ENCODE measurements at places on chromosomes 13 and 19.

- DNase-seq, result no peak
These were observed 6.5 kb downstream of the SOX1 start for GRCh38 chr13:112073245-112074138.

DNA sequence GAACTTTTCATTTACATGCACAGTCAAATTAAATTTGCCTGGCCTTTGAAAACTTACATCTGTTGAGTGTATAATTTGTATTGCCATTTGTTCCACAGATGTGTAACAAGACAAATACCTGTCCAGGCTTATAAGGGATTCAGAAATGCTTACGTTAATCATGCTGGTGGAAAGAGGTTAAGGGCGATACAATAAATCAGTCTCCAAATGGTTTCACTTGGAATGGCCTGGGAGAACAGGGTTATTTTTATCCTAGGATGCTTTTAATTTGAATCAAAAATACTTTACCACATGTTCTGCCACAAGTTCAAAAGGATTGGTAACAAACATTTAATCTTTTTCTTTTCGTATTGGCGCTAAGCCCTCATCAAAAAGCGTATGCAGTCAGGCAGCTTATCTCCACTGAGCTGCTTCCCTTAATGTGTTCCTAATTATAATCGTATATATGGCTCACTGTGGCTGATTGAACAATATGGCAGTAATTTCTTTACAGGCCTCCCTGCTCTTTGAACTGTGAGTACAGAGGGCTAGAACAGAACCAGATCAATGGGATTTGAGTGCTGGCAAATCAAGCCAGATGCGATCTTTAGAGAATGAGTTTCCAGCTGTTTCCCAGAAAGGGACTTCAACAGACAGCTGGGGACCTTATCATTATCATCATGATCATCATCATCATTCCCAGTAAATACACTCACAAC lies 425.7 kb downstream of the SPRY2 start:
- DNase-seq, result no peak

DNA sequence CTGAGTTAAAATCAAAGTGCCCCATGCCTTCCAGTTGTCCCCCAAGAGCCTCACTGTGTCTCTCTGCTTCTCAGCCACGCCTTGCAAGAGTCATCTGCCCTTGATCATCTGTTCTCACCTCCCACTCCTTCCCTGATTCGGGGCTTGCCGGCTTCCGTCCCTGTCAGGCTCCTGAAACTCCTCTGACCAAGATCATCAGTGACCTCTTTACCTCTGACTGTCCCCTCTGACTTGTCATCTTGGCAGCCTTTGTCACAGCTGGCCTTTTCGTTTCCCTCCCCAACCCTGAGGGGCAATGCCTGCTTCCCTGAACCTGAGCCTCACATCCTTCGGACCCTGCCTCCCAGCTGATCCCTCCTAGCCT lies 66.3 kb downstream of the MAP4K1 start:
- DNase-seq, result peak; percentile 21

DNA sequence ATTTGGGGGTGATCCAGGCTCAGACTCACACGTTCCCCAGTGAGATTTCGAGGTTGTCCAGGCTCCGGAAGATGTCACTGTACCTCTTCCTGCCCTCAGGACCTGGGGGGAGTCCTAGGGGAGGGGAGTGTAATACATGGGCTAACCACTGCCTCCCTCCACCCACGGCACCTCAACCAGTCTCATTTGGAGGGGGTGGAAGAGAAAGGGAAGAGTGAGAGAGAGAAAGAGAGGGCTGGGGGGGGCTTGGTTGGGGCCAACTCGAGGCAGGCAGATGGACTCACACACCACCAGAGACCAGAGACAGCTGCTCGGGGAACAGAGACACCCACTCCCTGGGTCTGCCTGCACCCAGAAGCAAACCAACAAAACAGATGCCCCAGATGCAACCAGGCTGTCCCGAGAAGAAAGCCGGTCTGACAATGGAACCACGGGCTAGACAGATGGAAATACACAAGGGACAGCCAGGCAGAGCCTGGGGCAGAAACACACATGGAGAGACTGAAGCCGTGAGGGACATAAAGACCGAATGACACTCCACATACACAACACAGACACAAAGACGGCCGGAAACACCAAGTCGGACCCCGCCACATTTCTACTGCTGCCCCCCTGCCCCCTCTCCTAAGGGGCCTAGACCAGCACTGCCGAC lies 825 bp downstream of the GMIP start:
- DNase-seq, result peak; percentile 74

DNA sequence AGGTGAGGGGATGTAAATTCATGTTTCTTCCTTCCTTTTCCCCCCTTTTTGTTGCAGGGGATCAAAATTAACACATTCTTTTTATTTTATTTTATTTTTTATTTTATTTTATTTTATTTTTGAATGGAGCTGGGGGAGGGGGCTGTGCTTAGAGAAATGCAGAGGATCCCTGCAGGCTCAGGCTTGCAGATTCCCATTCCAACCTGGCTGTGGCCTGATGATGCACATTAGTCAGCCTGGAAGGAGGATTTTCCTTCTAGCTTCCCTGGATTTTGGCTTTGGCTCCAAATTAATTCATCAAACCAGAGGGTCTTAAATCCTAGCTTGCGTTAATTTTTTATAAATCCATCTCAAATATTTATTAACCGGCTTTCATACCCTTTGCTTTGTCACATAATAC lies 67.0 kb downstream of the FREM2 start:
- DNase-seq, result no peak

- peak; percentile 4 for DNase-seq
These were observed 250.3 kb upstream of the ATXN8OS start for GRCh38 chr13:69857183-69857821.

- no peak for DNase-seq
These were observed 278.0 kb downstream of the DACH1 start for GRCh38 chr13:71589032-71589431.

DNA sequence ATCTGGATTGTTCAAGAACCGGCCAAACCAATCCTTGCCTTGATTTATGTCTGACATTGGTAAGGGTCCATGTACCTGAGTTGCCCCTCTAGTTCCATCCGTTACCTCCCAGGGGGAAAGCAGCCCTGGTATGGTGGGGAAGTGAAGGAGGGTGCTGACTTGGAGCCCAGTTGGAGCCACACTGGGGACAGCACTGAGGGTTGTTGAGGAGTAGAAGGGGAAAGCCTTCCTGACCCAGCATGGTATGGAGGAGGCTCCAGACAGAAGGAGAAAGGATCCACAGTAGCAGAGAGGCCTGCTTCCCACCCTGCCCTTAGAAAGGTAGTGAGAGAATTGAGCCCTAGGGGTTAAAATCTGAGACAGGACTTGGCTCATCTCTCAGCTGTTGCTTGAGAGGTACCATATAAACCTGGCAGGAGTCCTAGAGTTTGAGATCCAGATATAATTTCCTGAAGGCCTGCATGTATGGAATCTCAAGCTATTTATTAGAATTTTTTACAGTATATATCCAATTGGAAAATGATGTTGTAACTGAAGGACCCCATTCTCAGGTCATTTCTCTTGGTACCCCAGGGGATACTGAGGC lies 16.7 kb upstream of the FCGBP start:
- DNase-seq, result no peak

DNA sequence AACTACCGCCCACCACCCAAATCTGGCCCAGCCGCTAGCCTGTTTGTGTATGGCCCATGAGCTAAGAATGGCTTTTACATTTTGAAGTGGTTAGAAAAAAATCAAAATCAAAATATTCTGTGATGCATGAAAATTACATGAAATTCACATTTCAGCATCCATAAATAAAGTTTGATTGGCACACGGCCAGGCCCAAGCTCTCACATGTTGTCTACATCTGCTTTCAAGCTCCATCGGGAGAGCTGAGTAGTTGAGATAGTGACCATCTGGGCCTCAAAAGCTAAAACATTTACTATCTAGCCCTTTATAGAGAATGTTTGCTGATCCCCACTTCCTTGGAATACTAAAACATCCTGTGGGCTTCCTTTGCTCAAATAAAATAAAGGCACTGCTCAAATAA lies 14.5 kb downstream of the RFX2 start:
- no peak for DNase-seq

DNA sequence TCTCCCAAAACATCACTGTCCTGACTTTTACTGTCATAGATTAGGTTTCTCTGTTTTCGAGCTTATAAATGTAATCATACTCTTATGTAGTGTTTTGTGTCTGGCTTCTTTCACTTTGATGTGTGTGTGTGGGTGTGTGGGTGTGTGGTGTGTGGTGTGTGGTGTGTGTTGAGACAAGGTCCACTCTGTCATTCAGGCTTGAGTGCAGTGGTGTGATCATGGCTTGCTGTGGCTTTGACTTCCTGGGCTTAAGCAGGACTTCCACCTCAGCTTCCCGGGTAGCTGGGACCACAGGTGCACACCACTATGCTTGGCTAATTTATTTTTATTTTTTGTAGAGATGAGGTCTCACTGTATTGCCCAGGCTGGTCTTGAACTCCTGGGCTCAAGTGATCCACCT lies 59.6 kb downstream of the PDS5B start:
- DNase-seq, result peak; percentile 35

GRCh38 chr19:5104871-5105351 lies 136.0 kb downstream of the KDM4B start:
- DNase-seq, result no peak

DNA sequence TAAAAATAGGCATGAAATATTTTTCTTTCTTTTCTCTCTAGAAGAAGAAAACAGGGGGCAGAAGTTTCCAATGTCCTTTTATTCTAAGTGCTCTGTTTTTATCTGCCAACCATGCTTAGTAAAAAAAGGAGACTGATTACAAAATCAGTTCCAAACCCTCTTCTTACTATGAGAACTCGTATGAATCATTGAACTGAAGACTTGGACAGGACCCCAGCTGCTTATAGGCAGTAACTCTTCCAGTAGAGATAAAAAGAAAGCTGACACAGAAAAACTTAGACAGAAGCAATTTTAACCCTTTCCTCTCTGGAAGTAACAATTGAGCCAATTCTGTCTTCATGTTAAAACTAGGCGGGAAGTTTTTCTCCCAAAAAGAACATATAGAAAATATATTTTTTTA lies 24.5 kb upstream of the FREM2 start:
- no peak for DNase-seq
